ENCODE measurements at places on chromosomes 5 and 9.
A peak's percentile ranks its signal among the peaks of the same experiment; 100 is the strongest.

DNA sequence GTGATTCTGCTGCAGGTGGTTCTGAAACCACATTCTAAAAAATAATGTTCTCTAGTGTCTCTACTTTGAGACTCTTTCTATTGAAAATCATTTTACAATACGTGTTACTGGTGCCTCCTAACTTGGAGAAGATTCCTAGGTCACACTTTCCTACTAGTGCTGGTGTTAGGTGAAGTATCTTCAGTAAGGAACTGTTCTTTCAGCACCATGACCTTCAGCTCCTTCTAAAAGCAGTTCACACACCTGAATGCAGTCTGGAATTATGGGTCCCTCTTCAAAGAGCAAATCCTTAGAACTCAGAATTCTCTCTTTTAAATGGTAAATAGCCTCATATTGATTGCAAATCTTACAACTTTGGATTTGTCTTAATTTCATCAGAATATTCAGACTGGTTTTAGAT, 10.6 kb upstream of the DPYSL3 start:
- no peak for DNase-seq

- no peak for DNase-seq
These were observed 35.6 kb upstream of the ANKRD33B start for GRCh38 chr5:10528056-10528816.

DNA sequence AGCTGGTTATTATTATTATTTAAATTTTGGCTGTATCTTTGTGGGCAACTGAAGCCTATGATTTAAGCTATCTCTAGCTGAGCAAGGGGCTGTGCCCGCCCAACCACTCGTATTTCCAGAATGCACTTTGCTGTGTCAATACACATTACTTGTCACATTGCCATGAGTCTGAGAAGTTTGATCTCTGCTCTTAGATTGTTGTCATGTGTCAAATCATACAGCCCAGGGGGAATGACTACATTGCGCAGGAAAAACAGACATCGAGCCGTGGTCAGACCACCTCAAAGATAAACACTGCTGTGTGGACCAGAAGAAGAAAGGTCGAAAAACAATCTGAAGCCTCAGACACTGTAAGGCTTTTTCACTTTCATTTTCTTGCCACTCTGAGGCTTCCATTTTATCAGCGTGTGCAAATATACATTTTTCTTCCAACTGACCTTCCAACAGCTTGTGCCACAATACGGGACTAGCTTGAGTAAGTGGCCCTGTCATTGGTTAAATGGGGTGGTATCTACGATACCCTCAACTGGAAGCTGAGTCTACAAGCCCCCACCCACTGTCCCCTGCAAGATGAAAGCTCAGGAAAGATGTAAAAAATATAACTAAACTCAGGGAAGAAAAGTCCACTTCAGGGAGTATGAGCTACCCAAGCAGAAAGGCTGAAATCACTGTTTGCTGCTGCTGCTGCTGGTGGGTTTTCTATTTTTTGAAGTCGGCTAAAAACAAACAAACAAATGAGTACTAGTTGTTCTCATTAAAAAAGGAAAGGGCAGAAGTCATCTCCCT, 603.0 kb downstream of the BNC2 start:
- DNase-seq: no peak

- DNase-seq: peak; percentile 59
These were observed 32.8 kb downstream of the AFAP1L1 start for GRCh38 chr5:149304195-149305078.

GRCh38 chr5:126143622-126144021, 279.6 kb upstream of the GRAMD2B start:
- no peak for DNase-seq

DNA sequence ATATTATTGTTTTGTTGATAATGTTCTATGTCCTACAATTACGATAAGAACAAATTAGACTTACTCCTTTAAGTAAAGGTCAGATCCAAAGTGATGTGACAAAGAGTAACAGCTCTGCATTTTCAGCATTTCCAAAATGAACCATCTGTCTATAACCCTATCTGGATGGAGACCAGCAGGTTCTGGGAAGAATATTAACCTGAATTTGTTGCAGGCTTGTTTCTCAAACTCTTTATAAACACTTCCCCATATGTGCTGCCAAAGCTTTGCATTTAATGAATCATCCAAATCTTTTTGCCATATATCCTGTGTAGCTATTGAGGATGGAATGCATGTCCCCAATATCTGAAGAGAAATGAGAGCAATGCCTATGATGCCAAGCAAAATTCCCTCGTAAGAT, 198.9 kb upstream of the SLC27A6 start:
- DNase-seq: no peak

DNA sequence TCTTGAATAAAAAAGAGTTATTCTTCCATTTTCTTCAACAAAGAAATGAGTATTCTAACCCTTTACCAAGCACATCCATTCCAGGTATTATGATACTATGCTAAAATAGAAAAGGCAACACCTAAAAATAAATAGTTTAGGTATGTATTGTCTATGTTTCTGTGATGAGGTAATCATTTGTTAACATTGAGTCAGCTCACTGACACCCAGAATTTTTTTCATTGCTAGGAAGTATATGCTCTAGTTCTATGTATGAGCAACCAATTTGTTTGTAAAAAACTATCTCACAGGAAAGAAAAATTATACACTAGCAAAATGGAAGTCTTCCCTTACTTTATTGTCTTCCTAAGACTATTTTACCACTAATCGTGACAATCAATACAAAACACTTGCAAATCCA, 615.6 kb upstream of the GRIN3A start:
- DNase-seq: no peak

DNA sequence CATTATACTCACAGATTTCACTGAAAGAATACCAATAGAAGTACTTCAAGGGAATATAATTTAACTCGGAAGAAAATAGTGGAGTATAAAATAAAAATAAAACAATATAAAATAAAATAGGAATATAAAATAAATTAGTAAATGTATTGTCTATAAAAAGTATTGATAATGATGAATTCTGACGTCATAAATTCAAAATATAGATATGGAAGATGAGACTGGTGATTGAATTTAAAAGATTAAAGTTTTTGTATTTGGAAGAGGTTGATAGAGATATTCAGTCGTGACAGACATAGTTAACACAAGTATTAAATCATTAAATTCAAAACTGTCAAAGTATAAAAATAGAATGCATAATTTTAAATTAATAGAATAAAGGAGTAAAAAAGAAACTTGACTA, 964.9 kb upstream of the C9orf72 start:
- DNase-seq: no peak

GRCh38 chr5:19240170-19240569, 747.8 kb downstream of the CDH18 start:
- DNase-seq: no peak

DNA sequence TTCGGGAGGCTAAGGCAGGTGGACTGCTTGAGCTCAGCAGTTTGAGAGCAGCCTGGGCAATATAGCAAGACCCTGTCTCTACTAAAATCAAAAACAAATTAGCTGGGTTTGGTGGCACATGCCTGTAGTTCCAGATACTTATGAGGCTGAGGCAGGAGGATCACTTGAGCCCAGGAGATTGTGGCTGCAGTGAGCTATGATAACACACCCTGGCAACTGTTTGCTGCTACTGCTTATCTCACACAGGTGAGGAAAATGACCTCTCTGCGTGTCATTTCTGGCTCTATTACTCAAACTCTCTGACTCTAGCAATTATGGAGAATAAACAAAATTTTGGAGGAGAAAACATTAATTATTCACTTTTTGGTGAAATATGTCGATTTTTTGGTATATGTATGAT, 45.3 kb upstream of the TMC1 start:
- no peak for DNase-seq

DNA sequence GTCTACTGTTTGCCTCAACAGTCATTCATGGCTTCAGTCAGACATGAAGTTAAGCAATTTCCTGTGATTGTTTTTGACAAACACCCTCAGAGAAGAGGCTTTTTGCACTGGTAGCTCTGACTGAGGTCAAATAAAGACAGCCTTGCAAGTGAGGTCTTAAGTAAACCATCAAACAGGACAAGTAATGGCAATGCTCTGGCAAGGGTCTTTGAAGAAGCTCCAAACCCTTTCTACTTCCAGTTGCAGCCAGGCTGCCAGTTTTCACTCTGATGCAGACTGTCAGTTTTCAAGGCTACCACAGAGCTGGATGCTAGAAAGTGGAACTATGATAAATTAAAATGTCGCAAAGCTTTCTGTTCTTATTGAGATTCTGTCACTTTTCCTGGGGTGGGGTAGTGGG, 421.5 kb upstream of the PTGER4 start:
- peak; percentile 72 for DNase-seq

- DNase-seq: no peak
These were observed 35.4 kb upstream of the GDNF start for GRCh38 chr5:37875051-37875787.

DNA sequence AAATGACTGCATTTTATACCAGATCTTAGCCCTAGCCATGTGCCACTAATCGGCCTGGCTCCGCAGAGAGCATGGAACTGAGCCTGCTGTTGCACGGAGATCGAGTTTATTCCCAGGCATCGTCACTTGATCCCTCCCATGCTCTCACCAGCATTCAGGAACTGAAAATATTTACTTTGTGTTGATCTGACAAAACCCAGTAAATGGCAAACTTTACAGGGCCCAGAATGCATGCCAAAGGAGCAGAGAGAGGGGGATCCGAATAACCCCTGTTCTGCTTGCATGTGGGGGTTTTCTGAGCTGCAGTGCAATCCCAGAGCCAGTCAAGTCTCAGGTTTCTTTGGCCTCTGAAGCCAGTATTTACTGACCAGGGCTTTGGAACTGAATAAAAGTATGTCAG, 87.3 kb downstream of the GAS1 start:
- no peak for DNase-seq

GRCh38 chr5:134097211-134097749, 17.2 kb upstream of the TCF7 start:
- DNase-seq: no peak

- DNase-seq: no peak
These were observed 82.5 kb downstream of the SEMA6A start for GRCh38 chr5:116492016-116492623.

GRCh38 chr5:87074934-87075541, 192.6 kb upstream of the RASA1 start:
- DNase-seq: peak; percentile 54

GRCh38 chr9:16672501-16672900, 198.0 kb downstream of the BNC2 start:
- no peak for DNase-seq

DNA sequence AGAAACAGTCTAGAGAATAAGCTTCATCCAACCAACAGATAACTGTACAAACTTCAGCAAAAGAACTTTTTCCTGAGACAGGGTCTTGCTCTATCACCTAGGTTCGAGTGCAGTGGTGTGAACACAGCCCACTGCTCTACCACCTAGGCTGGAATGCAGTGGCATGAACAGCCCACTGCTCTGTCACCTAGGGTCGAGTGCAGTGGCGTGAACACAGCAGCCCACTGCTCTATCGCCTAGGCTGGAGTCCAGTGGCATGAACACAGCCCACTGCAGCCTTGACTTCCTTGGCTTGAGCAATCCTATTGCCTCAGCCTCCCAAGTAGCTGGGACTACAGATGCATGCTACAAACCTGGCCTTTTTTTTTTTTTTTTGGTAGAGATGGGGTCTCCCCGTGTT, 43.4 kb downstream of the ERMP1 start:
- no peak for DNase-seq

DNA sequence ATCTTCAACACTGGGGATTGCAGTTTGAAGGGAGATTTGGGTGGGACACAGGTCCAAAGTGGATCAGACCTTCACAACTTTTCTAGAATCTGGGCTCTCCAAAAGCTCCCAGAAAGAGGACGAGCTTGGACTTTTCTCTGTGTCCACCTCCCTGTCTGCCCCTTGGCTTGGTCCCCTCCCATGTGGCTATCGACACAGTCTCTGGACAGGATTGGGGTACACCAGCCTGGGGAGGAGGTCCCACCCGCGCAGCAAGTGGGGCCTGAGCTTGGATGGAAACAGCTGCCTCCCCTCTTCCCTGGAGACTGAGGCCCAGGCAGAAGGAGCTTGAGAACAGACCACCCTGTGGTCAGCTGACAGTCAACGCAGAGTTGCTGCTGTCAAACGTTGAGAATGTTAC, 84.6 kb upstream of the FCN1 start:
- no peak for DNase-seq

- no peak for DNase-seq
These were observed 38.9 kb downstream of the SNAPC3 start for GRCh38 chr9:15461601-15462000.

DNA sequence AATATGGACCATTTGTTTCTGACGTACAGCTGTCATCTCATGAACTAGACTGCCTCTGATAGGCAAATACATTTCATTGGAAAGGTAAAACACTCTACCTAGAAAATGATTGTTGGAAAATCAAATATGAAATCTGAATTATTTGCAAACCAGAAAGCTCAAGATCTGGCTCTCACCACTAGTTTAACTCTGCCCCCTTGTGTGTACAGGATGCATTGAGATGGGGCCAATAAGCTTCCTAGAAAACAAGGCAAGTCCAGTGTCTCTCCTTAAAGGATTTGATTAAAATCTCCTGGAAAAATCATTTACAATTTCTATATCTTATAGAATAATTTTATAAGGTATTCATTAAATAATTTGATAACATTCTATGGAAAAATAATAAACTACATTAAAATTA, 311.9 kb upstream of the ANKH start:
- DNase-seq: peak; percentile 39

- peak; percentile 16 for DNase-seq
These were observed 109.8 kb upstream of the ST8SIA4 start for GRCh38 chr5:101012880-101013279.

DNA sequence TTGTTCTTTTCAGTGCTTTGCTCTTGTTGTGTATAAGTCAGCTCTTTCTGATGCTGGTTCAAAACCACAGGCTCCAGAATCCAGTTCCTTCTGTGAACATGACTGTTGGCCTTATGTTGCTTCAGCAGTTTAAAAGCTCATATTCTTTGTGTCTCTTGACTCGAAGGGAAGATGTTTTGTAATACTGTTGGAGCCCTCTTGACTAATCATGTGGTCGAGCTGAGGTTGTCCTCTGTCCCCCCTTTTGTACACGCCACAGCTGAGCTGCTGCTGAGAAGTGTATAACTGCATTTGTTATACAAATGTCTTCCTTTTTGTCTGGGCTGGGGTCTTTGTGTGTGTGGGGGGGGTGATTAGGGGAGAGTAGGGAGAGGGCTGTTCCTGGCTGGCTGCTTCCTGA, 35.8 kb downstream of the SLC36A1 start:
- DNase-seq: no peak

GRCh38 chr5:124079062-124079461, 567.1 kb downstream of the CSNK1G3 start:
- no peak for DNase-seq

Measured in dermis microvascular lymphatic vessel endothelial cell (primary cell).